Prostate gland (tissue), 2 donors: ENCODE measurements at places on chromosomes 12 and 14. TPM values are rescaled to one million over a fixed set of nuclear protein-coding genes. Genes with fewer than 3 reads are reported as not detected.

DNA sequence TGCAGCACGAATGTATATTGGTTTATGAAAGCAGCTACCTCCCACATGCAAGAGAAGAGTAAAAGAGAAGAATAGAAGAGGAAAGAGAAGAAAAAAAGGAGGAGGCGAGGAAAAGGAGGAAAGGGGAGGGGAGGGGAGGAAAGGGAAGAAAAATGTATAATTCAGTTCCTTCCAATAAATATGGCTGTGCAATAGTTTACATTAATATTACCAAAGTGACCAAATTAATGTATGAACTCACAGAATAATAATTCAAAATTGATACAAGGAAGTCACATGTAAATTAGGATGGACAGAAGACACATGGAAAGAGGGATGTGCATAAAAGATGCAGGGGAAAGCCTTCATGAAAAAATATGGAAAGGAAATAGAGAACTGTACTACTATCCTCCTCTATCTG is 172.5 kb downstream of the SLC38A4 start:
- no peak for DNase-seq

DNA sequence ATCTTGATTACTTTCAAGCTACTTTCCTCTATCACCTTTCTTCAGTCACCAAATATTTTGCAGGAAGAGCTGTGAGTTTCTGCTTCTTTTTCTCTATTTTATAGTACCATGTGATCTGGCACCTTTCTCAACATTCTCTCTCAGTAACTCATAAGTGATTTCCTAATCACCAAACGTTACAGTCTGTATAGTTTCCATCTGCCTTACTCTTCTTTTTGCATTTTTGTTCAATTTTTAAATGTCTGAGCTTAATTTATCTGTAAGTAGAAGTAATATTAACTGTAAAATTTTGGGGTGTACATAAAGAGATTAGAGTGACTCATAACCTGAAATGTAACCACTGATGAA is 422.1 kb upstream of the SYT1 start:
- DNase-seq: no peak

GRCh38 chr12:118526255-118527095 is 150.1 kb downstream of the SUDS3 start:
- no peak for DNase-seq

GRCh38 chr14:74834692-74835392 is 41.1 kb downstream of the PROX2 start:
- DNase-seq: no peak

GRCh38 chr12:76284816-76285750 is 63.1 kb downstream of the BBS10 start:
- no peak for DNase-seq

DNA sequence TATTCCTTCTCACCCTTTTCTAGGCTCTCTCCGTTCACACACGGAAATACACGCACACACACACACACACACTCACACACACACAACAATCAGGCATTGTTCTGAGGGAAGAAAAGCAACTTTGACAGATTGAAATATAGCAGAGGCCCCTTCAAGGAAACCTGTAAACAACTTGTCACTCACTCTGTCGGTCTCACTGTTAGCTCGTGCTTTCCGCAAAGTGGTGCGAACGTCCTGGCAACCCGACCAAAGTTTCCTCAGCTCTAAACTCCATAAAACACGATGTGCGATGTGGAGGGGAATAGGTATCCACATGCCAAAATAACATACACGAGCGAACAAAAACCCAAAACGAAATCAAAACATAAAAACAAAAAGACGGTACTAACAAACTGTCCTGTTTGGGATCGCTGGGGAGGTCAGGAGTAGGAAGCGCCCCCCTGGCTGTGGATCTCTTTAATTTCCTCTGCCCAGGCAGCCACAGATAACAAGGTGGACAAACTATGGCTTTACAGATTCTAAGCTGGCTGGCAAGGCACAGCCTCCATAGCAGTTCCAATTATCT is 822 bp upstream of the SOX5 start:
- no peak for DNase-seq

DNA sequence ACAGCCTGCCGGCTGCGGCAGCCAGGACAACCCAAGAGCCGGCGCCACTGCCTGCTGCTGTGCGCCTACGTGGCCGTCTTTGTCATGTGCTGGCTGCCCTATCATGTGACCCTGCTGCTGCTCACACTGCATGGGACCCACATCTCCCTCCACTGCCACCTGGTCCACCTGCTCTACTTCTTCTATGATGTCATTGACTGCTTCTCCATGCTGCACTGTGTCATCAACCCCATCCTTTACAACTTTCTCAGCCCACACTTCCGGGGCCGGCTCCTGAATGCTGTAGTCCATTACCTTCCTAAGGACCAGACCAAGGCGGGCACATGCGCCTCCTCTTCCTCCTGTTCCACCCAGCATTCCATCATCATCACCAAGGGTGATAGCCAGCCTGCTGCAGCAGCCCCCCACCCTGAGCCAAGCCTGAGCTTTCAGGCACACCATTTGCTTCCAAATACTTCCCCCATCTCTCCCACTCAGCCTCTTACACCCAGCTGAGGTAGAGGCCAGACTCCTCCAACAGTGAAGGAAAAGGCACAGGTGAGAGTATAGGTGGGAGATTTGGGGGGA is 10.3 kb downstream of the ZBTB39 start:
- DNase-seq: no peak

GRCh38 chr14:37778135-37778943 is 182.9 kb downstream of the TTC6 start:
- no peak for DNase-seq

The RNASE2 gene
- total RNA-seq: 0.91 TPM

The GPR132 gene
- total RNA-seq: 1.4 TPM

The SLCO1C1 gene
- 0.23 TPM for total RNA-seq

The TCL1B gene
- 1.4 TPM for total RNA-seq

The KRT1 gene
- 18.1 TPM for total RNA-seq

The SAMD15 gene
- total RNA-seq: 2.9 TPM

The EPYC gene
- not detected for total RNA-seq

The PIANP gene
- not detected for total RNA-seq
